Ovary (tissue), 10 donors: ENCODE measurements at places on chromosomes 11 and 22. TPM values are rescaled to one million over a fixed set of nuclear protein-coding genes. Genes with fewer than 3 reads are reported as not detected.

SMTN gene
- polyA plus RNA-seq, result 23.1 TPM

DNA sequence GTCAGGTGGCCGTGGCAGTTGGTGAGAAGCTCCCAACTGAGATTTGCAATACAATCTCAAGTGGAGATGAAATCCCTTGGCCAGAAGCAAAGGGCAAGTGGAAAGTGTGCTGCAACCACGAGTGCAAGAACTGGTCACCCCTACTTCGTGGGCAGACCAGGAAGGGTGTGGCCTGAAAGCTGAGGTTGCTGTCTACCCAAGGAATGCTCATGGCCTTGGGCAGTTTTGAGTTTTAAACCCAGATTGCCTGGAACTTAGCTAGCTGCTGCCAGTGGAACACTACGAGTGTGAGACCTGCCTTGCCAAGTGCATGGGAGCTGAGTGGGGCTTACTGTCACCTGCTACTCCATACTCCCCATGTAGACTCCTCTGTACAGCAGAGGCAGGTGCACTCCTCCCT is 113.3 kb upstream of the FAT3 start:
- no peak for DNase-seq

DNA sequence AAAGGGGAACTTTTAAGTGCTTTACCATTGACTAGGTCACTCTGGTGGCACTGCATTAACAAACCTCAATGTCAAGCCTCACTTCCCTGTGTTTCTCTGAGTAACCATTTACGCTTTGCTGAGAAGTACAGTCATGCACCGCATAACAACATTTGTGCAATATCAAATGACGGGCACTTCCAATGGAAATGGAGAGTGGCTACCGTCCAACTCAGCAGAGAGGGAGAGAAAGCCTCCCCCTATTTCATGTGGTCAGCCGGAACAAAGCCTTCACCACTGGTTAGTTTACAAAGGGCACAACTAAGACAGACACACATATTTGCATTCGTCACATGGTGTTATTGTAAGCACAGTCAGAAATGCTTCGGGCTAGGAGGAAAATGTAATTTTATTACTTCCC is 117.3 kb downstream of the RASSF10 start:
- DNase-seq, result no peak

- DNase-seq, result peak; percentile 53
Measured at GRCh38 chr11:46391578-46392420, at the start of gene CHRM4. Gene CHRM4, minus strand, starts transcription at chr11:46391776. Its CDS starts 5,219 bp downstream, at chr11:46386557.

DNA sequence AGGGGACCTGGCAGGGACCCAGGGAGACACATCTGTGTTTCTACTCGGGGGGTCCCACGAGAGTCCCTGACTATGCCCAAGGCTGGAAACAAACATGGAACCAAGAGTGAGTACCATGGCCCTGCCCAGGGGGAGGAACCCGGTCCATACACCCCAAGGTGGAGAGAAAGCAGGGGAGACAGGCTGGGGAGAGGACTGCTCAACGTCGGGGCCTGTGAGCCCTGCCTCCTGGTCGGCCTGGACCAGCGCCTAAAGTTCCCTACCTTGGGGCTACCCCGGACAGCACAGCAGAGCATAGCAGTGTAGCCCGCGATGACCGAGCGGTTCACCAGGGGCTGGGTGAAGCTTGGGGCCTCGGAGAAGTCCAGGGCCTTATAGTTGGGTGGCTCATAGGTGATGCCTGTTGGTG is 20.2 kb downstream of the MYBPC3 start:
- no peak for DNase-seq

DNA sequence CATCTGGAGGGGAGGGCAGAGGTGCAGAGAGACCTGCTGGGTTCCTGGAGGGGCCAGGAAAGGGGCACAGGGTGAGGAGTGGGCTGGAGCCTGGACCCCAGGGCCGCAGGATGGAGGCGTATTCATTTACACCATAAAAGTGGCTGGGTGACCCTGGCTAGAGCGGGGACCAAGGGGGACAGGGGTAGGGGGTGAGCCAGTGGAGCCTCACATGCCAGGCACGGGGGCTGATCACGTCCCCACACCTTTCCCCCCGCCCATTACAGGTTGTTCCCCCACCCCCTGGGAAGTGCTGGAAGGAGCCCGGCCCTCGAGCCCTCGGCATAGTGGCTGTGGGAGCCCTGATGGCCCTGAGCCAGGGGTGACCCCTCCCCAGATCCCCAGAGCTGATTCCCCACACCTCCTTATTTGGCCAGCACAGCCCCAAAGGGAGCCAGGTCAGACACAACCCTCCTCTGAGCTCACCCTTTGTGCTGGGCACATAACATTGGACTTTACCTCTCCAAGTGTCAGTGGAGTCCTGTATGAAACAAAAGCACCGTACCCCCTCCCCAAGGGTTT is 781 bp downstream of the TCIRG1 start:
- no peak for DNase-seq

GRCh38 chr11:77374108-77374507 is 72.6 kb upstream of the GDPD4 start:
- DNase-seq, result no peak

DNA sequence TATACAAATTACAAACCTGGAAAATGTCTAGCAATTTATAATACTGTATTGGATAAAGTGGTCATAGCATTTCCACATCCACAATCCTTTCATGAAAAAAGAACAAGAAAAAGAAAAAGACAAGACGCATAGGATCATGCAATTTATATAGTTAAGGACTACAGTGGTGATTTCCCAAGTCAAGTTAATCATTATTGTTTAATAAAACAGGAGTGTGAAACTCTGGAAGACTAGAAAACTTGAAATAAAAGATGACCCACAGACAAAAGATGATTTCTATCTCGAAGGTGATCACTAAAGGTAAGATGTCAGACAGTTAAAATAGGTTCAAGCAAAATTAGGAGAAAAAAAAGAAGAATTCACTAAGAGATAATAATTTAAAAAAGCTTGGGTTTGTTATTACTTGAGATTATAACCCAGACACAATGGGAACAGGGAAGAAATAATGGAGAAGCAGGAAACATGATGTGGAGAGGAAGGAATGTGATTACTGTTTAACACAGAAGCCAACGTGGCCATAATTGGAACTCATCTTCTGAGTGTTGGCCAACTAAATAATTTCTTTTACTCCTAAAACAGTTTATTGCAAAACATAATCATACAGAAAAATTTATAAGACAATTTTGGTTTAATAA is 441.2 kb upstream of the ANO3 start:
- DNase-seq, result no peak

- DNase-seq, result no peak
Measured at GRCh38 chr11:34599406-34599945, 21.4 kb upstream of the EHF start.

DNA sequence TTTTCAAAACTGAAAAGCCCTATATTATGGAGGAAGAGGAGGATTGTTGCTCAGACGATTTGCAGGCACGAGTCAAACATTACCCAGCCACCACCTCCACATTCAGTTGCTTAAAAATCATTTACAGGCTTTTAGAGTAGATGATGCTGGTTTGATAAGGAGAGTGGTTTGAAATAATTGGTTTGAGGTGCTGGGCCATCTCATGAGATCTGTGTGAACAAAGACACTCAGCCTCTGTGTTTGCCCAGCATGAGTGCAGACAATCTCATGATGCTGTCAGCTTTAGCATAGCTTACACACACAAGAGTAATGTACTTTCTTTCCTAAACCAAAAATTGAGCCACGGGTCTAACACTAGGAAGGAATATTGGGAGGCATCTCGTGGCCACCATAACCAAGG is 4.3 kb downstream of the SLC43A3 start:
- no peak for DNase-seq

P2RX6 gene
- polyA plus RNA-seq, result 1.3 TPM

DNA sequence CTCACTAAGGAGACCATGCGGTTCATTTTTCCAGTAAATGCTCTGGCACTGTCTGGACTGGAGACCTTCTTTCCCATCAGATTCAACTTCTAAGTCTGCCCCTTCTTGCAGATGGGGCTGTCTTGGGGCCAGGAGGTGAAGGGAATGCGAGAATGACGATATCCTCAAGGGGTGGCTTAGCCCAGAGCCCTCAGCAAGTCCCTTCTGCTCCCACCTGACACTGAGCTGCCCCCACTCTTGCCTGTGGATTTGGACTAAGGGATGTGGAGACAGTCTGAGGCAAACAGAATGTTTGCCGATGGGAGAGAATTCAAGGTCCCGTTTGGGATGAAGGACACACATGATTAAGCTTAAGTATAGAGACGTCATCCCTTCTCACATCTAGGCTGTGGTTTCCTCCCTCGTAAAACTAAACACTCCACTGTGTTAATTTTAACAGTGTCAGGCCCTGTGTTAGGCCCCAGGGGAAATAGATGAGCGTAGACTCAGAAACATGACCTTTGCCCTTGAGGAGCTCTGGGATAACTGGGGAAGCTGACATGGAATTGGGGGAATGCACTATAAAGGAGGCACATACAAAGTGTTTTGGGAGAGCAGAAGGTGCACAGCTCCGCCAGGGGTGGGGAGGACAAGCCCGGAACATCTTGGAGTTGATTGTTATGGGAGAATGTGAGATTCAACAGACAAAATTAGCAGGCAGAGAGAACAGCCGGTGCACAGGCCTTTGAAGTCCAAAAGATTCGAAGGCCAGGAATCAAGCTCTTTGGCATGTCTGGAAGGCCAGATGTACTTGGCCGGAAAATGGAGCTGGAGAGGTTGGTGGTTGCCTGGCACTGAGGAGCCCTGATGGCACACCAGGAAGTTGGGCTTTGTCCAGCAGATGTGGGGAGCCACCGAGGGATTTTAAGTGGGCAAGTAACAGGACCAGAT is 71.6 kb downstream of the ST3GAL4 start:
- DNase-seq, result peak; percentile 66

GRCh38 chr22:50267591-50268390 is 2.4 kb downstream of the MAPK11 start:
- DNase-seq, result peak; percentile 86

MYBPC3 gene
- 0.05 TPM for polyA plus RNA-seq

GRCh38 chr22:38007330-38007902 is 23.1 kb upstream of the SOX10 start:
- DNase-seq, result no peak

- no peak for DNase-seq
Measured at GRCh38 chr11:126951465-126951864, 49.1 kb downstream of the KIRREL3 start.

- no peak for DNase-seq
Measured at GRCh38 chr11:110318638-110319404, 22.4 kb upstream of the RDX start.

DNA sequence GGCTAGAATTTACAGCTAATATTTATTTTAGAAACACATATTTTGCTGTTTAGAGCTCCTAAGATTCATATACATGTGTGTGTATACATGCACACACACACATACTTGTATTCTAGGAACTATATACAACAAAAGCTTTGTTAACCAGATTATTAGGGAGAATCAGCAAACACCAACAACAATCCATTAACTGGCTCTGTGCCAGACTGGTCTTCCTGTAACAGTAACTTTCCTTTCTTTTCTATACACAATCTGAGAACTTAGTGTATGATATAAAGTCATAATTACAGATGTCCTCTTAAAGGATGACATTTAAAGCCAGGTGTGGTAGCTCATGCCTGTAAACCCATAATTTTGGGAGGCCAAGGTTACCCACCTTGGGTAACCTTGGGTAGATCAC is 49.5 kb upstream of the CLNS1A start:
- no peak for DNase-seq

DNA sequence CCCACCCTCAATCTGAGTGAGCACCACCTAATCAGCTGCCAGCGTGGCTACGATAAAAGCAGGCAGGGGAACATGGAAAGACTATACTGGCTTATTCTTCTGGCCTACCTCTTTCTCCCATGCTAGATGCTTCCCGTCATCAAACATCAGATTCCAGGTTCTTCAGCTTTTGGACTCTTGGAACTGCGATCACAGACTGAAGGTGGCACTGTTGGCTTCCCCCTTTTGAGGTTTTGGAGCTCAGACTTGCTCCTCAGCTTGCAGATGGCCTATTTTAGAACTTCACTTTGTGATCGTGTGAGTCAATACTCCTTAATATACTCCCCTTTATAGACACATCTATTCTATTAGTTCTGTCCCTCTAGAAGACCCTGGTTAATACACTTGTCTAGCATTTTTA is 543.7 kb upstream of the RAG2 start:
- DNase-seq, result no peak

CARD10 gene
- 0.72 TPM for polyA plus RNA-seq

DNA sequence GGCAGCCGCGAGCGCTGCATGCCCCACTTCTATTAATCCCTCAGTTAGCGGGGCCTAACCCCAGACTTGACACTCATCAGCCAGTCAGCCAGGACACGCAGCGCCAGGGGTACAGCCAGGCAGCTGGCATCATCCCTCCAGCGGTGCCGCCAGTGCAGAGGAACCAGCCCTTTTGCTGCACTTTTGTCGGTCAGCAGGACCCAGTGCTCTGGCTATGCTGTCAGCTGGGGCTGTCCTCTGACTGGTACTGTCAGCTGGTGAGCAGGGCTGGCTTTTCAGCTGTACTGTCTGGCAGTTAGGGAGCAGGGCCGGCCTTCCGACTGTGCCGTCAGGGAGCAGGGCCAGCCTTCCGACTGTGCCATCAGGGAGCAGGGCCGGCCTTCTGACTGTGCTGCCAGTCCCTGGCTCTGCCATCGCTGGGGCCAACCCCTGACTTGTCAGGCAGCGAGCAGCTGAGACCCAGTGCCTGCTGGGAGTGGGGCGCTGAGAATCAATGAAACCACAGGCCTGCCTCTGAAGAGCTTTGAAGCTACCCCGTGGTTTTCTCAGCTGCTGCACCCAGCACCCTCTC is 115.4 kb downstream of the KIAA1671 start:
- no peak for DNase-seq

- DNase-seq, result no peak
Measured at GRCh38 chr11:10641912-10642697, 51.5 kb downstream of the IRAG1 start.

DNAJB13 gene
- not detected for polyA plus RNA-seq

IRAG1 gene
- 16.3 TPM for polyA plus RNA-seq

DNA sequence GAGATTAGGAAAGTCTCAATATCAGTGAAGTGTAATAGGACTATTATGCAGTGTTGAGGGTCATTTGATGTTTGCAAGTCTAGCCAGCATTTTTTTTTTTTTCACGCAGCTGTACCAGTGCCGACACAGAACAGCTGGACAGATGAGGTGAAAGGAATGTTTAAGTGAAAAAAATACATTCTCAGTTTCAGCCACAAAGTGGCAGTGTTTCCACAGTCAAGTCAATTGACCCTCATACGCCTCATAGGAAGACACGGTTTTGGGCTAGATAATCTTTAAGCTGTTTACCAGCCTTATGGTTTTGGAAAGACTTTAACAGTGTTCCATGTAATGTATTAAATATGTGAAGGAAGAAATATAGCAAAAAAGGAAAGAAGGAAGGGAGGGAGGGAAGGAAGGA is 349.9 kb upstream of the ANO3 start:
- DNase-seq, result peak; percentile 16
